ENCODE measurements at places on chromosomes 13 and 19. TPM values are rescaled to one million over a fixed set of nuclear protein-coding genes. Genes with fewer than 3 reads are reported as not detected.

The PCDH9 gene
- total RNA-seq = 1.7 TPM

The CDX2 gene
- 31.0 TPM for total RNA-seq

The EID2 gene
- 21.0 TPM for total RNA-seq

The MEDAG gene
- total RNA-seq = not detected

The ASPDH gene
- total RNA-seq = not detected

The AZU1 gene
- 4.8 TPM for total RNA-seq

The MYO1F gene
- total RNA-seq = 0.16 TPM

The NLRP5 gene
- not detected for total RNA-seq

The ZNF681 gene
- 11.5 TPM for total RNA-seq
